ENCODE measurements at places on chromosomes 16 and 17.
A peak's percentile ranks its signal among the peaks of the same experiment; 100 is the strongest.

- DNase-seq: no peak
These were observed 2.6 kb downstream of the HNF1B start for GRCh38 chr17:37742116-37742761.

- no peak for DNase-seq
These were observed 2.6 kb upstream of the KRTAP9-2 start for GRCh38 chr17:41223821-41224220.

DNA sequence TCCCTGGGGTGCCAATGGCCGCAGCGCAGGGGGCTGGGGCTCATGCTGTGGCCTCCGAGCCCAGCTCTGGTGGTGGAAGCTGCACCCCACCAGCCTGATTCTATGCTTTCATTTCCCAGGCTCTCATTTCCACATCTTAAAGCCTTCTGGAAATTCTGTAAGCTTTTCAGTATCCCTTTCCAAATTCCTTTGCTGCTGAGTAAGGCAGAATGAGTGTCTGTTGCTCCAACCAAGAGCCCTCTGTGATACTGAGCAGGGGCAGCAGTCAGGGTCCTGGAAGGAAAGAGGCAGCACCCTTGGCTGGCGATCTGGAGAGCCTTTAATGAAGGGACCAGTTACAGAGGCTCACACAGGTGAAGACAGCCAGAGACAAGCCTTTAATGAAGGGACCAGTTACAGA lies 79.5 kb upstream of the FOXF1 start:
- no peak for DNase-seq

GRCh38 chr16:58906981-58907715 lies 173.0 kb upstream of the GOT2 start:
- DNase-seq: no peak

GRCh38 chr17:58965221-58965620 lies 141.5 kb downstream of the TRIM37 start:
- no peak for DNase-seq

- no peak for DNase-seq
These were observed 729.3 kb downstream of the MAF start for GRCh38 chr16:78871241-78871640.

DNA sequence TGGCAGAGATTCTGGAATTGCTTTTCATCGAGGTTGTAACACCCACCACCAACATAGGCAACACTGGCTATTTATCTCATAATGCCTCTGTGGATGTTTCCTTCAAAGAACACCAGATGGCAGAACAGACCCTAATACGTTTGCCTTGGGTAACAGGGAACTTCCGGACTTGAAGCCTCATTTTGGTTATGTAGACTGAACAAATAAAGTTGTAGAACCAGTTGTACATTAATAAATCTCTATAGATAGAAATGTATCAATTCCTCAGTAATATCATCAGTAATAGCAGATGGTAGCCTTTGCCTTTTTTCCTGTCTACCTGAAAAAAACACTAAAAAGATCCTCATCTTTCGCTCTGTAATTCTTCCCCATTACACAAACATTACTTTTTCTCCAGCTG lies 25.9 kb upstream of the APOH start:
- DNase-seq: no peak

DNA sequence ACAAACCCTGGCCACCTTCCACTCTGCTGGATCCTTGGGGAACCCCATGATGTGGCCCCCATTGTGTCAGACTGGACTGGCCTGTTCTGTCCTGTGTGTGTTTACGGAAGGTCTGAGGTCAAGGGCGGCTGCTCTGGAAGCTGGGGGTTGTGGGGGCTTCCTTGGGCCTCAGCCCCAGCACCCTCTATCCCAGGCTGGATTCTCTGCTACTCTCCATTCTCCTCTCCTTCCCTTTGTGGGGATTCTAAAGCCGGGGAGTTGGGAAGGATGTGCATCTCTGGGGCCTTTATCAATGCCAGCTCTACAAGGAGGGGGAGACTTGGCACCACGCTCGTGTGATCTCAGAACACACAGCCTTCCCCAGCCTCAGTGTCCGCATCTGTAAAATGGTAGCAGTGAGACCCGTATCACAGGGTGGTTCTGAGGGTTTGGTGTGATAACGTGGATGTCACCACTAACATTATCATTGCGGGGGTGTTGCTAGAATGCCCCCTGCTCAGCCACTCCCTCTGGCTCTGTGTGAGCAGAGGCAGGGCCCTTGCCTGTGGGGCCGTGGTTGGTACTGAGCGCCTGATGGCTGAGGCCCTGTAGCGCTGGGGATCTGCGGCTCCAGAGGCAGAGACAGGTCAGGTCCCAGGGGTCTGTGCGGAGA lies 18.1 kb downstream of the ADGRG1 start:
- DNase-seq: no peak

- DNase-seq: no peak
These were observed 23.6 kb downstream of the MILR1 start for GRCh38 chr17:64472564-64472963.

- DNase-seq: peak; percentile 80
These were observed 956 bp upstream of the CHD3 start for GRCh38 chr17:7887482-7888183.

DNA sequence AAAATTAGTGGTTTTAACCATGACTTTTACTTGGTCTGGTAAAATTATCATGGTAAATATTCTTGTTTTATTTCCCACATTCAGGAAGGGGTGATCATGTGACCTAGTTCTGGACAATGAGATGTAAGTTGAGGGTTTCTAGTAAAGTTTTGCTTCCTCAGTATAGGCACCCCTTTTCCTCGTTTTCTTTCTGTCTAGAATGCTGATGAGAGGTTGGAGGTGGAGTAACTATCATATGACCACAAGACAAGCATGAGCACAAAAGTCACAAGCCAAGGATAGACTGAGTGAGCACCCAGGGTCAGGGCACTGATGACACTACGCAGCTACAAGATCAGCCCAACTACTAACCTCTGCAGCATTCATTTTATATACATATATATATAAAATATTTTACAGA lies 53.9 kb downstream of the MYO1D start:
- DNase-seq: no peak

GRCh38 chr16:13866073-13866472 lies 53.9 kb upstream of the ERCC4 start:
- DNase-seq: peak; percentile 30

GRCh38 chr16:85078952-85079351 lies 33.3 kb downstream of the CIBAR2 start:
- DNase-seq: no peak

DNA sequence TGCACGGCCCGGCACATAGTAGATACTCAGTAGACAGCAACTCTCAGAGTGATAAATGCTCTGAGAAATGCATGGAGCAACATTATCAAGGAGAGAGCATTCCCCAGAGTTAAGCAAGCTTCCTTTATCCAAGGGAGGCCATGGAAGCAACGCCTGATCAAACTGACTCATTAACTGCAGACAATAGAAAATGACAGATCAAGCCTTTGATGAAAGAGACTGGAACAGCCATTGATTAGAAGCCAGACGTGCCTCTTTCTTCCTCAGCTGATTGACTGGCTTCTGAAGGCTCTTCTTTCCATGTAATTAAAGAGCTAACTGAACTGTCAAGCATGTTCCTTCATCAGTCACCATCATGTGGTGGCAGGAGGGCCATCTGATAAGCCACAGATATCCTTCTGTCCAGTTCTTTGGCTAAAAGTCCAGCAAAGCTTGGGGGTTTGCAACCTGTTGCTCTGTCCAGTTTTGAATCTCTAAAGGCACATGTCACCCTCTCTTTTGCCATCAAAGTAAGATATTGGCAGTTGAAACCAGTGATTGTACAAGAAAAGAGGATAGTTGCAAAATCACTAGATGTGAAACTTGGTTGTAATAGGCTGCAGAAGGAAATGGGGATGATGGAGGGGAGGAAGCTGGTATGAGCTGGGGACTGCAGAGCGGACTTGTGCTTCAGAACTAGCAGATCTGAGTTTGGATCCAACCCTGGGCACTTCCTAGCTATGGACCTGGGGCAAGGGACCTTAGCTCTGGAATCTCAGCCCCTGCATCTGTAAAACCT lies 188.0 kb downstream of the HAPSTR1 start:
- no peak for DNase-seq

GRCh38 chr17:31495022-31495885 lies 103.8 kb downstream of the RAB11FIP4 start:
- DNase-seq: no peak

- DNase-seq: no peak
These were observed 27.2 kb upstream of the STAC2 start for GRCh38 chr17:39252788-39253460.

- no peak for DNase-seq
These were observed 3.6 kb downstream of the GPRC5B start for GRCh38 chr16:19881028-19881427.

- DNase-seq: no peak
These were observed 59.4 kb downstream of the MFSD11 start for GRCh38 chr17:76797241-76797840.

- DNase-seq: no peak
These were observed 164.0 kb downstream of the PHKB start for GRCh38 chr16:47625115-47625567.

GRCh38 chr17:17736205-17737183 lies 55.2 kb downstream of the RAI1 start:
- DNase-seq: no peak

- no peak for DNase-seq
These were observed 17.6 kb downstream of the CLUAP1 start for GRCh38 chr16:3518292-3518985.

DNA sequence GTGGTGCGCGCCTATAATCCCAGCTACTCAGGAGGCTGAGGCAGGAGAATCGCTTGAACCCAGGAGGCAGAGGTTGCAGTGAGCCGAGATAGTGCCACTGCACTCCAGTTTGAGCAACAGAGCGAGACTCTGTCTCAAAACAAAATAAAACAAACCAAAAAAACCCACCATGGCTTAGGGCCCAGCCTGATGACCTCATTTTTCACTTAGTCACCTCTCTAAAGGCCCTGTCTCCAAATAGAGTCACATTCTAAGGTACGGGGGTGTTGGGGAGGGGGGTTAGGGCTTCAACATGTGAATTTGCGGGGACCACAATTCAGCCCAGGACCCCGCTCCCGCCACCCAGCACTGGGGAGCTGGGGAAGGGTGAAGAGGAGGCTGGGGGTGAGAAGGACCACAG lies 1.4 kb upstream of the STH start:
- DNase-seq: no peak

GRCh38 chr16:11738742-11739544 lies 3.7 kb downstream of the TXNDC11 start:
- DNase-seq: no peak

GRCh38 chr16:75304521-75305363 lies 53.3 kb upstream of the BCAR1 start:
- no peak for DNase-seq

- no peak for DNase-seq
These were observed 25.1 kb downstream of the MARF1 start for GRCh38 chr16:15617901-15618300.

DNA sequence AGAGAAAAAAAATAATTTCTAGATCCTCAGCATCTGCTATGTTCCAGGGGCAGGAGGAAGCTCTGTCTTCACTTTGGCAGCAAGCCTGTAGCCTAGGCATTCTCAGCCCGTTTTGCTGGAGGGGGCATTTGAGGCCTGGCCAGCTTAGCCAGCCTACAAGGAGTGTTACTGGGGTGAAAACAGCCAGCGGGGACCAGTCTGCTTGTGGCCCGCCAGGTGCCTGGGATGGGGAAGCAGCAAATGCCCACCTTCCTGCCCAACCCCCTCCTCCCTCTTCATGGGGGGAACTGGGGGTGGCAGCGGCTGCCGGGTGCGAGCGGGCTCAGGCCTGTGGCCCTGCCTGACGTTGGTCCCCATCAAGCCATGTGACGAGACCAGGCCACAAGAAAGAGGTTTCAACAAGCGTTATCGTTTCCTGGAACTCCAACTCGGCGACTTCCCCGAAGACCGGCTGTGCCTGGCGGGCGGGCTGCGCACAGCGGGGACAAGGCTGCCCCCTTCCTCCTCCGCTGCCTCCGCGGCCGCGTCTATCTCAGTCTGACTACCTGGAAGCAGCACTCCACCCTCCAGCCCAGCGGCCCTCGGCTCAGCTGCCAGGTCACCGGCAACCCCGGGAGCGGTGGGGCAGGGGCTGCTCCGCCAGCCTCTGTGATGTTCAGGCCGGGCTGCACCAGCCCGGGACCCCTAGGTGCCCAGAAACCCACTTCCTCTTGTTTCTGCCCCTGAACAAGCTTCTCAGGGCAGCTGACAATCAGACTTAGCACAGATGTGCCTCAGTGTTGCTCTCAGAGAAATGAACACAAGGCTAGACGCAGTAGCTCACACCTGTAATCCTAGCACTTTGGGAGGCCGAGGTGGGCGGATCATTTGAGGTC lies 22.9 kb downstream of the SOCS1 start:
- peak; percentile 90 for DNase-seq

- no peak for DNase-seq
These were observed 27.4 kb upstream of the KDM6B start for GRCh38 chr17:7806587-7806986.

DNA sequence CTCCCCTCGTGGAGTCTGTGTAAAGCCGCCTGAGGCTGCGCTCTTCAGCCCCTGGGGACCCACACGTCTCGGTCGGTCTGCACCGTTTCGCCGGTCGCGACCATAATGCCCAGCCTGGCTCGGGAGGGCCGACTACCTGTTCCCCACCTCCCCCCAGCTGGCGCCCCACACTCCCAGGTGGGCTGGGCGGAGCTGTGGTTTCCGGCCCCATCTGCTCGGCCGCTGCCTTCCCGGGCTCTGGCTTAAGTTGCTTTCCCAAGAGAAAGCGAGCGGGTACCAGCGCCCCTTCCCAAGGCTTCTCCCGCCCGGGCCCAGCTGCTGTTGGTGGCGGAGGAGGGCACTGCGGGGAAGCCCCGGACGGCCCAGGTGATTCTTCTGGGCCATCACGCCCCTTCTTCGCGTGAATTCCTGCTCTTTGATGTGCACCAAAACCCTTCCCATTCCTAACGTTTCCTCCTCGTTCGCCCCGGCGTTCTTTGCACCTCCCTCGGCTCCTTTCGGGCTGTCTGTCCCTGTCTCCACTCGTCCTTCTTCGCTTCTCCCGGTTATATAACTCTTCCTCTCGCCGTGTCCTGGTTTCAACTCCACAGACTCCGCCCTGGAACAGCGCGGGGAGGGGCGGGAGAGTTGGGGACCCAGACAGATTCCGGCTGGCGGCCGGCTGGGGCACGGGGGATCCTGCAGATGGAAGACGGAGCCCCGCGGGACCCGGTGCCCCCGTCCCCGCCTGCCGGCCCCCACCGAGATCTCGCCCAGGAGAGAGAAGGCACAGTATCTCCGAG lies 2.0 kb downstream of the KDM6B start:
- DNase-seq: peak; percentile 46

DNA sequence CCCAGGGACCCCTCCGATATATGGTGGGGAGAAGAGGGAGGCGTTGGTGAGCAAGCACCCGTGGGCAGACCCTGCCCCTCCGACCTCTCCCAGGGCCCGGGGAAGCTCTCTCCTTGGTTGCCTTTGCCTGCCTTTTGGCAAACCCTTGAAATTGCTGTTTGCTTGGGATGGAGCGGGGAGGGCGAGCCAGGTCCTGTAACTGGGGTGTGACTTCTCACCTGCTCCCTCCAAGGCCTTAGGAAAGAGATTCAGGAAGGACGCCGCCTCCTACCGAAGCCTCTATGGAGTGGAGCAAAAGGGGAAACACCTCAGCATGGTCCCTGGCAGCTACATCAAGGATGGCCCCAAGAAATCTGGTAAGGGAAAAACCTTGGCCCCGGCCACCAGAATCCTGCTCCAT lies 4.6 kb downstream of the C16orf78 start:
- DNase-seq: no peak

All from activated T-cell treated with anti-CD3 and anti-CD28 coated beads for 48 hours (primary cell).